ENCODE measurements at places on chromosomes 3 and 15.

DNA sequence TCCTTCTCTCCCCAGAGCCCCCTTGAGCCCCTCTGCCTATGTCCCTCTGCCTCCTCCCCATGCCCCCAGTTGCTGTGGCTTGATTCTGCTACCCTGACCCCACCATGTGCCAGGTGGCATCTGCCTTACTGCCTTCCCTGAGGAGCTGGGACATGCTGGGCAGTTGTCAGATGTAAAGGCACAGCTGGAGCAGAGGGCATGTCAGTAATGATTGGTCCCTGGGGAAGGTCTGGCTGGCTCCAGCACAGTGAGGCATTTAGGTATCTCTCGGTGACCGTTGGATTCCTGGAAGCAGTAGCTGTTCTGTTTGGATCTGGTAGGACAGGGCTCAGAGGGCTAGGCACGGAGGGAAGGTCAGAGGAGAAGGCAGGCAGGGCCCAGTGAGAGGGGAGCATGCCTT is 3.5 kb upstream of the PPCDC start:
- DNase-seq, result no peak

DNA sequence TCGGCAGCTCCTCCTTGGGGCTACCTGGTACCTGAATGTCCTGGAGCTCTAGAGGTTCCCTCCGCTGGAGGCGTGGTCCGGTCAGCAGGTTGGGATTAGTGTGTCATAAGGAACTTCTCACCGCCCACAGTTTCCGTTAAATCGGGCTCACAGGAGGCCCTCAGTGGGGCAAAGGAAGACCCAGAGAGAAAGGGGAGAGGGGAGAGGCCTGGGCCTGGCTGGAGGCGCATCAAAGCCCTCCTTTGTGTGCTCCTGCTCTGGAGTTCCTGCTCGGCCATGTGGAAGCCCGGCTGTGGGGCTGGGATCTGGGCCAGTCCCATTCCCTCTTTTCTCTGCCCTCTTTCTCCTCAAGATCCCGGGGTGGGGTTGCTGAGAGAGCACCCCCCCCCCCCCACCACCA is at the start of gene RLBP1:
Gene RLBP1, minus strand, starts transcription at position 37 of the 400 bp plus-strand sequence. CDS start 2,604 bp downstream, outside the sequence.
- no peak for DNase-seq

DNA sequence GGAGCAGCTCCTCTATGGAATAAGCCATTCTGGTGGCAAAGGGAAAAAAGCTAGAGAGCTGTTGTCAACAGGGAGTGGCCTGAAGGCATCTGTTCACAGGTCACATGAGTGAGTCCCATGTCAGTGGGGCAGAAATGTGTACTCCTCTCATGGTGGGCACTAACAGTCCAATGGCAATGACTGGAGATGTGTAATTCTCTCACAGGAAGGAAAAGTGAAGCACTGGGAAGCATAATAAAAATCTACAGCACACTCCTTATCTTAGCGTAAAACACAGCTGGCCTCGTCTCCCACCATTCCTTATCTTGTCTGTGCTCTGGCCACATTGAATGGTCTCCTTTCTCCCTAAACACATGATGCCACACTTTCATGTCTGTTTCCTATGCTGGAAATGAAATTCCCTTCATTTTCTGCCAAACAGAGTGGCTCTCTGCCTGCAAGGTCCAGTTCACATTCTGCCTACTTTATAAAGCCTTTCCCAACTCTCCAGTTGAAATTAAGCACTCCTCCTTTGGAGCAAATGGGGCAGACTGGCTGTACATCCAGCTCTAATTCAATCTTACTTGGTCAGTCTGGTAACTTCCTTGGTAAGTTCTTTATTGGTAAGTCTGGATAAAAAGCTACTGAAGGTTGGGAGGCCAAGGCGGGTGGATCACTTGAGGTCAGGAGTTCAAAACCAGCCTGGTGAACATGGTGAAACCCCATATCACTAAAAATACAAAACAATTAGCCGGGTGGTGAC is 139.8 kb downstream of the RPL22L1 start:
- DNase-seq, result no peak

DNA sequence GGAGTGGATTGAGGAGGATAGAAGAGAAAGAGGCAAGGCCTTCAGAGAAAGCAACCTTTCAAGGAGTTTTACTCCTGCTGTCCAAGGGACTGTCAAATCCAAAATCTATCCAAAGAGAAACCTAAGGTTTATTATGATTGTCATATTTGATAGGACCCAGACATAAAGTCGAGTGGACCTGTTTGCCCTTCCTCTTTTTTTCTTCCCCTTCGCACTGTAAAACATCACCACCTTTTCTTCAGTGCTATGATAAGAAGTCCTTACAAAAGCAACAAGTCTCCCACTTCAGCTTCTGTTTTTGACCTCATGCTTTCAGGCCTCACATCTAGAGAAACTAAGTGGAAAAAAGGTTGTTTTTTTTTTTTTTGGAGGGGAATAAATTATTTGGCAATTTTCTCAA is 73.0 kb downstream of the TRPC1 start:
- DNase-seq, result no peak

DNA sequence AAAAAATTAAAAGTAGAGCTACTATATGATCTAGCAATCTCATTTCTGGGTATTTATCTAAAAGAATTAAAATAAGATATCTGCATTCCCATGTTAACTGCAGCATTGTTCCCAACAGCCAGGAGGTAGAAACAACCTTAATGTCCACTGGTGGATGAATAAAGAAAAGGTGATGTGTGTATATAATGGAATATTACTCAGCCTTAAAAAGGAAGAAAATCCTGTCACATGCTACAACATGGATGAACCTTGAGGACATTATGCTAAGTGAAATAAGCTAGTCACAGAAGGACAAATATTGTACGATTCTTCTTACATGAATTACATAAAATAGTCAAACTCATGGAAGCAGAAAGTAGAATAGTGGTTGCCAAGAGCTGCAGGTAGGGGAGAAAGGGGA is 119.4 kb upstream of the BHLHE40 start:
- no peak for DNase-seq

DNA sequence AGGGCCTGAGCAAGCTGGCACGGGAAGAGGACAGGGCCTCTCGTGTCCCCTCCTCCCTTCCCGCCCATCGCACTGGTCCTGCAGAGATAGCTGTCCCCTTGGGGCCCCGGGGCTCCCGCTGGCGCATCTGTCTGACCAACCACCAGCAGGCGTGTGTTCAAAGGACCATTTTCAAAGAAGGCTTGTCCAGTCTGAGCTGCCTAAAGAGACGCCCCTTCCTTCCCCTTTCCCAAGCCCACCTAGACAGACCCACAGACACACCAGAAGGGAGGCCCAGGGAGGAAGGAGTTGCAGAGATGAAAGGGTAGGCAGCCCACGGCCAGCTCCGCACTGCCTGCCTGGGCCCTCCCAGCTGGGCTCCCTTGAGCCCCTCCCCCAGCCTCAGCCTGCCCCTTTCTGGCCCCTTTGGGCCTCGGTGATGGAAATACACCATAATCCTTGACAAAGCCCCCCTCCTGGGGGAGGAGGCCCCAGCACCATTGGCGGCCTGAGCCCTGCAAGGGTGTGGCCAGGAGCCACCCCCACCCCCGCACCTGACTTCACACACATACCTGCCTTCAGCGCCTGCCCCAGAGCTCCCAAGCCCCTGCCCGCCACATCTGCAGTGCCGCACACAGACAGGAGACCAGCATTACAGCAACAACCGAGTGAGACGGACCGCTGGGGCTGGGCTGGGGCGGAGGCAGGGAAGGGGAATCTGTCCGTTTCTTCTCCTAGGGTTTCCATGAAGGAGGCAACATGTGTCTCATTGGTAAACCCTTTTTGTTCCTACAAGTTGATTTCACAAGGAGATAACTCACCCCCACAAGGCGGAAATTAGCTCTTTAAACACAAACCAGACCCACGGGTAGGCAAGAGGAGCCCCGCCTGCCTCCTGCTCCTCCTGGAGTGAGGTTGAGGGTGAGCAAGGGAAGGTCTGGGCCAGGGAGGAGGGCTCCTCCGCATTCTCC is at the start of gene STRA6:
Gene STRA6, minus strand, starts transcription at position 336 of the 950 bp plus-strand sequence. CDS start 520 bp downstream, outside the sequence.
- no peak for DNase-seq

DNA sequence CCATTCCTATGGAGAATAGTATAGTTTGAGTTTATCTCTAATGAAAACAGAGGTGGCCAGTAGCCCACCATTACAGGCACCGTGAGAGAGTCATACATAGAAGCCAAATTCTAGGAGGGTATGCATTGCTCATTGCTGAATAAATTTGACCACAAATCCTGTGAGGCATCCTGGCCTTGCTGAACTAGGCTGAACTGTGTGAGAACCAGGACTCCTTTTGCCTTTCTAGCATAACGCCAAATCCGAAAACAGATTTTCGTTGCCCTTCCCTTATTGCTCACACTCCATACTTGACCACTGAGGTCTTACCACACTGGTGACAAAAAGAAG is 50.4 kb downstream of the SLC2A2 start:
- DNase-seq, result no peak

DNA sequence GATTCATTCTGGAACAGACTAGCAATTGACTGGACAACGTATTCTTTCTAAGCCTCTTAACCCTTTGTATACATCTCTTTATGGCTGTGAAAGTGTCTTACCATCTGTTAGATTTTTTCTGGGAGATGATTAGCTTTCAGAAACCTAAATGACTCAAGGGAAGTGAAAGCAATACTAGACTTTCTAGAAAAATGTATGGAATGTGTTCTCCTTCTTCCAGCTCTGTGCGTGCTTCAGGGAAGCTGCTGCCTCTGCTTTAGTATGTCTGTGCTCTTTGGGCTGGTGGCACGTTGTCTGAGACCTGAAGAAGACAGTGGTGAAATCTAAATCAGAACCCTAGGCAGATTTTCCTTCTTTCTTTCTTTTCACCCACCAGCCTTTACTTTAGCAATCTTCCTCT is 89.5 kb downstream of the ITPR1 start:
- no peak for DNase-seq

- no peak for DNase-seq
These were observed 6.7 kb upstream of the CSK start for GRCh38 chr15:74775132-74775562.

- no peak for DNase-seq
These were observed 12.2 kb upstream of the VIPR1 start for GRCh38 chr3:42490243-42490642.

GRCh38 chr3:65107174-65107573 is 419.4 kb upstream of the ADAMTS9 start:
- no peak for DNase-seq

DNA sequence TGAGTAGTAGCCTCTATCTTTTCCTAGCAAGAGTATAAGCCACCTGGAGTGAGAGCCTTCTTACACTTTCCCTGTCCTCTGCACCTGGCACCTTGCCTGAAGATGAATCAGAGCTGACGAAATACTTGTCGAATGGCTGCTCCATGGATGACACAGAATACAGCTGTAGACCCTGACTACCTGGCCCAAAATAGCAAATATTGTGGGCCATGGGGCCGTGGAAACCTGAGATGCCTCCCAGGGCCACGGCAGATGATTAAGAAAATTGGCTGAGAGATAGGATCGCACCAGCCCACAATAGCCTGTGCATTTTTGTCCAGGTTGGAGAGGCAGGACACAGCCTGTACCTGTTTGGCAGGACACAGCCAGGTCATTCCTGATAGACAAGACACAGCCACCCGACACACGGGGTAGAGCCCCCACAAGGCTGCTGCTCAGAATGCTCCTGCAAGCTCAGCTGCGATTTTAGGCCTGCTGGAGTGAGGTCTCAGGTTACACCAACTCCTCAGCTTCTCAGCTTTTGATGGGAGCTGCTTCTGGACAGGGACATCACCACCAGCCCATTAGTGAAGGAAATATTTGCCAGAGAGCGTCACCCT is 22.9 kb upstream of the TPM1 start:
- no peak for DNase-seq

GRCh38 chr15:90141646-90142045 is 39.4 kb upstream of the IDH2 start:
- no peak for DNase-seq

- no peak for DNase-seq
These were observed 89.0 kb downstream of the WDR76 start for GRCh38 chr15:43915631-43916325.

DNA sequence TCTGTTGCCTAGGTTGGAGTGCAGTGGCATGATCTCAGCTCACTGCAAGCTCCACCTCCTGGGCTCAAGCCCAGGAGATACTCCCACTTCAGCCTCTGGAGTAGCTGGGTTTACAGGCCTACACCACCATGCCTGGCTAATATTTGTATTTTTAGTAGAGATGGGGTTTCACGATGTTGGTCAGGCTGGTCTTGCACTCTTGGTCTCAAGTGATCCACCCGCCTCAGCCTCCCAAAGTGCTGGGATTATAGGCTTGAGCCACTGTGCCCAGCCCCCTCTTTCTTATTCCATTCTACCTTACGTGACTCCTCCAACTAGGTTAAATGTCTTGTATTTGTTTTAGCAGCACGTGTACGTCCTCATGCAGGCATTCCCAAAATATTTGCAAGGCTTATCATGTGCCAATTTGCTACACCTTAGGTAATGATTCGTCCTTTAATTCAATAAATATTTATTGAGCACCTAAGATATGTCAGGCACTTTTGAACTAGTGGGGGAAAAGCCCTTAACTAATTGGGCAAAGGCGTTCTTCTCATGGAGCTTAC is 14.9 kb upstream of the MAGI1 start:
- no peak for DNase-seq

DNA sequence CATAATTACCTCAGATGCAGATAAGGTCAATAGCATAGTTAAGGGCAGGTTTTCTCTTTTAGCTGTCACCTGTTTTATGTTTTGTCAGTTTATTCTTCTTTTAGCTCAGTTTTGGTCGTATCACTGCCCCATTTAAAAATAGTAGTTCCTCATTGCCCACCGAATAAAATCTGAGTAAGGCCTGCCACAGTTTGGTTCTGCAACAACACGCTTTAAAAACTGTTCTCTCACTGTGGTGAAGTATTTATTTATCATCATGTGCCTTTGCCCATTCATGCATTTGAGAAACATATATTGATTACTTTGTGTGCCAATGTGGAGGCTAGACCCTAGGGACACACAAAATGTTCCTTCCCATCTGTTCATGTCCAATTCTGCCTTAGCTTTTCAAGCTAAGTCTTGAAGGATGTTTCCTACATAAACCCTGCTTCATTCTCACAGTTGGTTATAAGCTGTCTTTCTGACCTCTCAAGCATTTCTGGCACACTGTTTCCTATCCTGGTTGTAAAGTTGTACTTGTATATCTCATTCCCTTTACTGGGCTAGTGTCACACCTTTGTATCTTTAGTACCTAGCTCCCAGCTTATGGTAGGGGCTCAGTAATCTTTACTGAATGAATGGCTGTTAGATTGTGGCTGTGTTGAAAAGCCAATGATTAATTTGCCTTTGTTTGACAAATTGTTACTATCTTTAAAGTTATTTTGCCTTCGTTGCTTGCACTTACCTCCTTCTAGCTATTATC is 23.9 kb downstream of the AKAP13 start:
- DNase-seq, result no peak

- DNase-seq, result no peak
These were observed 27.7 kb downstream of the AQR start for GRCh38 chr15:34941831-34942230.

- no peak for DNase-seq
These were observed 57.7 kb downstream of the PXYLP1 start for GRCh38 chr3:141289228-141289772.

DNA sequence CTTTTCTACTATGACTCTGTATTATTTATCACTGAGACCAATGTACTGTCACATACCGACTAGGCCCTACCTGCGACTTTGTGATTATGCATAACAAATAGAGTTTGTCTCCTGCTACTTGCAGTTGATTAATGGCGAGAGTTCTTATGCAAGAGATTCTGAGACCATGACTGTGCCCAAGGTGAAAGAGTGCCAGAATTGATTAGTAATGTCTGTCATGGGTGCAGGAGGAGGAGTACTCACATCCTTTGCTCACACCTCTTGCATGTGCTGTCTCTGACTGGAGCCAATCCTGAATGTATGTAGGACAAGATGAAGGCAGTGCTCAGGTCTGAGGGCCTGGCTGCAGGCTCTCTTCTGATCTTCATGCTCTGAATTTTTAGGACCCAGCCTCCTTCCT is 260.7 kb downstream of the THSD4 start:
- DNase-seq, result no peak

All from stimulated activated CD8-positive, alpha-beta memory T cell treated with anti-CD3 and anti-CD28 coated beads, Interleukin-4, amount 100 ng/mL, for 4 hours (primary cell).